ENCODE measurements at places on chromosomes 6 and 20.

DNA sequence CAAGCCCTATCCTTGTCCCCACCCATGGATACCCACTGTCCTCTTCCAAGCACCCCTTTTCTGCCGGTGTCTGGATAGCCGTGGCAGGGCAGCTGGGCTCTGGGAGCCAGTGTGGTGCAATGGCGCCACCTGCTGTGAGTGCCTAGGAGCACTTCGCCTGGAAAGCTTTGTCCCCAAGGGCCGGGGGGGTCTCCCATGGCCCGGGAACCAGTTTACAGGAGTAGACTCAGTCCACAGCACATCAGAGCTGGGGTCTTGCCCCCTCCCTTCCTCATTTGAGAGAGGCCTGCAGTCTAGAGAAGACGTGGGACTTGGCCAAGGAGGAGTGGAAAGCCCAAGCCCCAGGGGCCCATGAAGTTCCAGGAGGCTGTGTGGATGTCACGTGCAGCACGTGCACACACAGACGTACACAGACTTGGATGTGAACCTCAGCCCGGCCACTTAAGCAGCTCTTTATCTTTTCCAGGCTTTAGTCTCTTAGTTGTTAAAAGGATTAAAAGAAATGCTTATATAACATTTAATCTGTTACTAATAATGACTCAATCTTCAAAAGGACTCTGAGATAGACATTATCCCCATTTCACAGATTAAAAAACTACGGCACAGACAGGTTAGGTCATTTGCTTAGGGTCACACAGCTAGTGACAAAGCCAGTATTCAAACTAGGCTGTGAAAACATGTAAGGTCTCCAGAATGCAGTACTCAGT is 40.9 kb upstream of the CDH22 start:
- peak; percentile 13 for DNase-seq

- DNase-seq, result no peak
Observed at GRCh38 chr6:120852293-120852849, 481.9 kb downstream of the TBC1D32 start.

DNA sequence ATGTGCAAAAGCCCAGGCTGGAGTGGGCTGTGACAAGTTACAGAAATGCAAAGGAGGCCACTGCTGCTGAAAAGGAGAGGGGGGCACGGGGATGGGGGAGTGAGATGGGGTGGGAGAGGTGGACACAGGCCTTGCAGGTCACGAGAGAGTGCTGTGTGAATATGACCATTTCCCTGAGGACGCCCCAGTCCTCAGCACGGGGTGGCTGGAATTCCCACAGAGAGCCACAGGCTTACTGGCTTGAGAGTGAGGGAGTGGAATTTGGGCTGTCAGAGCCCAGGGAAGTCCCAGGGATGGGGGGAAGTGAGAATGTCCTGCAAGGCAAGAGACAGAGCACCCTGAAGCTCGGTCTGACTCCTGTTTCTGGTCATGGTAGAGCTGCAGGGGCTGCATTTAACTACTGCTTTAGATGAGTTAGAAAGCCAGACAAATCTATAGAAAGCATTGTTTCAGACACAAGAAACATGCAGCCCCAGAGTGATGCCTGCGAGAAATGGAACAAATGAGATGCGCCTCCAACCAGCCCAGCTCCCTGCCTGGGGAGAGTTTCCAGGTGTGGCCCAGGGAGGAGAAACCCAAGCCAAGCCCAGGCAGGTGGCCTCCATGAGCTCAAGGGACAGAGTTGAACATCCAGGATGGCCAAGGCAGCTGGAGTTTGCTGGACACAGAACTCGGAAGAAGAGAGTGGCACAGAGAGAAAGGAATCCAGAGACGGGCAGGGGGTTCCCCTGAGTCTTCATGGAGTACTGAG is 30.5 kb downstream of the NPEPL1 start:
- DNase-seq, result no peak

DNA sequence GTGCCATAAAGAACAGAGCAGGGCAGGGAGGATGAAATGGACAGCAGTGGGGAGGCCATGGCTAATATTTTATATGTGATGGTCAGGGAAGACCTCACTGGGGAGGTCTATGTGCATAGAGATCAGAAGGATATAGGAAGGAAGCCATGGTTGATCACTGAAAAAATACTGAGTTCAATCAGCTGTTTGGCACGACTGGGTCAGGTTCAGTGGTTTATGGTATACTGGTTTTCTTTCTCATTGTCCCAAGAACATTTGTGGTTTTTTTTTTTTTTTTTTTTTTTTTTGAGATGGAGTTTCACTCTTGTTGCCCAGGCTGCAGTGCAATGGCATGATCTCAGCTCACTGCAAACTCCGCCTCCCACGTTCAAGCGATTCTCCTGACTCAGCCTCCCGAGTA is 78.3 kb upstream of the TIAM2 start:
- DNase-seq, result no peak

- DNase-seq, result no peak
Observed at GRCh38 chr20:33827634-33828325, 16.6 kb downstream of the CHMP4B start.

DNA sequence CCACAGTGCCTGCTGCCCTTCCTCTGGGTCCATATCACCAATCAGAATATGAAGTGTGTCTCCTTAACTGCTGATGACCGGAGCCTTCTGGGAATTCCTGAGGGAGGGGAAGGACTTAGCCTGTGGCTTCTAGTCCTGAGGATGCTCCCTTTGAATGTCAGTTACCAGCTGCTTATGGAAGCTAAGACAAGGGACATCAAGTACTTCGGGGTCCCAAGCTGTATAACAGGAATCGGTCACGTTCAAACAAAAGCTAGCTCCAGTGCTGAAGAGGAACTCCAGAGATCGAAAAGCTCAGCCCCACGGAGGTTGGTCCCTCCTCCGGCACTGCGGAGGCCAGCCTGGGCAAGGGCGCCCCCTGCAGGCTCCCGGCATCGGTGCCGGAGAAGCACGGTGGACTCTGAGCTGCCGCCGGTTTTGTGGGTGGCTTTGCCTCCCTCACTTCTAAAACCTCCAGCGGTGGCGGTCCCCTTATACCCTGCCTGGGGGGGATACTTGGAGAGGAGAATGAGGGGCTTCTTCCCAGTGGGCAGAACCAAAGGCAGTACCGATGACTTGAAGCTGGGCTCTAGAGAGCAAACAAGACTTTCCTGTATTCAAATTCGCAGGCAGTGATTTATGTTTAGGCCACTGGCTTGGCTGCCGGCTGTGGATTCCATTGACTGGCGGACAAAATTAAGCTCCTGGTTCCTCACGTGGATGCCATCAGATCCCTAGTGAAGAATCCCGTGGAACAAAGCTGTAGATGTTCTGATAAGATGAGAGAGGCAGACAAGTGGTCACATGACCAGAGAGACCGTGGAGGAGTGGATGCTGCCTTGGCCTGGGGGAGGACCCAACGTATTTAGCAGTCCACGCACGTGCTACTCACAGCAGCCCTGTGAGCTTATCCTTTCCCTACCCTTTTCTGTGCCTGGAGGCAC is 16.2 kb upstream of the UBR2 start:
- peak; percentile 64 for DNase-seq

DNA sequence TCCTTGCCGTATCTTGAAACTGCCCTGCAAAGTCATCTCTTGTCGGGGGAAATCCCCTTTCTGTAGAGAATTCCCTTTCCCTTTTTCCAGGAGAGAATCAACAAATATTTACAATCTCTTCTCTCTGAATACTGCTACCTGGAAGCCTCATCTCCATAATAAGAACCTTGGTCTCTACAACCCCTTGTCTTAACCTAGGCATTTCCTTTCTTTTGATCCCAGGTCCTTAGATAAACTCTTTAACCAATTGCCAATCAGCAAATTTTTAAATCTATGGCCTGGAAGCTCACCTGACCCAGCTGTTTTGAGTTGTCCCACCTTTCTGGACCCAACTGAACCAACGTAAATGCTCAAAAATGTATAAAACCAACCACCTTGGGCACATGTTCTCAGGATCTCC is 30.6 kb upstream of the SEC63 start:
- DNase-seq, result no peak

GRCh38 chr6:20853828-20854227 is 319.6 kb downstream of the CDKAL1 start:
- DNase-seq, result no peak

DNA sequence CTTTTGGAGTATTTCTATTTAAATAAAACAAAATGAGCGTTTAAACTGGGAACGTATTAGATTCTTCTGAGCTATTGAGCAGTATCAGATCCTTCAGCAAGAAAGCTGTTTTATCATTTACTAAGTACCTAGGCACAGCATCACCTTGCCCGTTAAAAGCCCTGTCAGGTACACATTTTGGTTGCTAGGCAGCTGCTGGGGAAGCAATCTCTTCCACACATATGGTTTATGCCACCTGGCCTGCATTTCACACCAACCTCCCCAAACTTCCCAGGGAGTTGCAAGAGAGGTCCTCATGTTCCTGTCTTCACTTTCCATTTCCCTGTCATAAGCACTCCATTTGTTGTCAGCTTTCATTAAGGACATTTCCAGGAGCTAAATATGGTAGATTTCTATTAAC is 400.1 kb downstream of the PLCB1 start:
- DNase-seq, result no peak

DNA sequence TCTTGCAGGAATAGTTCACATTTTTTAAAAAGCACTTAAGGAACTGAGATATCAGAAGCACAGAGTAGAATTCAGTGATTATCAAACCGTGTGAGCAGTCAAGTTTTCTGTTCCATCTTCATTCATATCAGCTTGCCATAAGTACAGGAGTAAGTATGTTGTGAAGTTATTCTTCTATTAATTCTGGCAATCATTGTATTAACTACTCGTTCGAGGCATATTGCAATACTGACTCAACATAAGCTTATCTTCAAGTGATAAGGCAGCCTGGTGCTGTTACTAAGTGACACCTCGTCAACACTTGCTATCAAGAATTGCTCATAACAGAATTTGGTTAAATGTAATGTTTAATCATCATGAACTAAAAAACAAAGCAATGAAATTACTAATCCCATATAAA is 75.7 kb upstream of the SNX9 start:
- no peak for DNase-seq

DNA sequence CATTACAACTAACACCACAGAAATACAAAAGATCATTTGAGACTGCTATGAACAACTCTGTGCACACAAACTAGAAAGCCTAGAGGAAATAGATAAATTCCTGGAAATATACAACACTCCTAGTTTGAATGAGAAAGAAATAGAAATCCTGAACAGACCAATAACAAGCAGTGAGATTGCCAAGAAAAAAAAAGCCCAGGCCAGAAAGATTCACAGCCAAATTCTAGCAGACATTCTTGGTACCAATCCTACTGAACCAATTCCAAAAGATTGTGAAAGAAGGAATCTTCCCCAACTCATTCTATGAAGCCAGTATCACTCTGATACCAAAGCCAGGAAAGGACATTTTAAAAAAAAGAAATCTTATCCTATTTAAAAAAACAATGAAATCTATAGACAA is 7.0 kb upstream of the CDK19 start:
- DNase-seq, result no peak

- DNase-seq, result no peak
Observed at GRCh38 chr6:142694054-142694453, 250.9 kb downstream of the HIVEP2 start.

DNA sequence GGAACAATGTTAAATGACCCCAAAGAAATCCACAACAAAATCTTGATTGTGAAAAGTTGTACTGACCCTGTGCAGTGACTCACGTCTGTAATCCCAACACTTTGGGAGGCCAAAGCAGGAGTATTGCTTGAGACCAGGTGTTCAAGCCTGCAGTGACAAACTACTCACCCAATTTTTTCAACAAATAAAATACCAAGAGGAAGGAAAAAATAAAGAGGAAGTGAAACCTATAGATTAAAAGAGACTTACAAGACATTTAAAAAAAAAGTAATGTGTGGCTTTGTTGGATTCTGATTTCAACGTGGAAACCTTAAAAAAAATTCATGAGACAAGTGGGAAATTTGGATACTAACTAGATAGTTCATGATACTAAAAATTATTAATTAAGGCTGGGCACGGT is 31.9 kb downstream of the GINS1 start:
- DNase-seq, result no peak

Data from HCT116 (cell line).